Endodermal cell (in vitro differentiated cells): ENCODE measurements at places on chromosomes 2 and 18. TPM values are rescaled to one million over a fixed set of nuclear protein-coding genes. Genes with fewer than 3 reads are reported as not detected.

CFAP65 gene
- total RNA-seq = 0.84 to 1.3 TPM (median 1.1 TPM) in 3 replicates

INHBB gene
- total RNA-seq = not detected in 3 replicates

DNA sequence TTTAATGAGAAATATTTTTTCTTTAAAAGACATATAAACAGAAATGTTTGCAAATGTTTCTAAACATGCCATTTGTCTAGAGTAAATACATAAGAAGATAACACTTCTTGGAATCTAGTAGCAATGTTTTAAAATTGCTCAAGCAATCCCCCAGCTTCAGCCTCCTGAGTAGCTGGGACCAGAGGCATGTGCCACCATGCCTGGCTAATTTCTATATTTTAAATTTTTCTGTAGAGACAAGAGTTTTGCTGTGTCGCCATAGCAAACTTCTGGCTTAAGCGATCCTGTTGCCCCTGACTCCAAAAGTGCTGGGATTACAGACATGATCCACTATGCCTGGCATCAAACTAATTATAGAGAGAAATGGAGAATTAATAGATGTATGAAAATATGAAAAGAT lies 14.6 kb upstream of the MBD2 start:
- no peak for DNase-seq

GRCh38 chr2:57490741-57491140 lies 555.9 kb upstream of the VRK2 start:
- DNase-seq = no peak

DNA sequence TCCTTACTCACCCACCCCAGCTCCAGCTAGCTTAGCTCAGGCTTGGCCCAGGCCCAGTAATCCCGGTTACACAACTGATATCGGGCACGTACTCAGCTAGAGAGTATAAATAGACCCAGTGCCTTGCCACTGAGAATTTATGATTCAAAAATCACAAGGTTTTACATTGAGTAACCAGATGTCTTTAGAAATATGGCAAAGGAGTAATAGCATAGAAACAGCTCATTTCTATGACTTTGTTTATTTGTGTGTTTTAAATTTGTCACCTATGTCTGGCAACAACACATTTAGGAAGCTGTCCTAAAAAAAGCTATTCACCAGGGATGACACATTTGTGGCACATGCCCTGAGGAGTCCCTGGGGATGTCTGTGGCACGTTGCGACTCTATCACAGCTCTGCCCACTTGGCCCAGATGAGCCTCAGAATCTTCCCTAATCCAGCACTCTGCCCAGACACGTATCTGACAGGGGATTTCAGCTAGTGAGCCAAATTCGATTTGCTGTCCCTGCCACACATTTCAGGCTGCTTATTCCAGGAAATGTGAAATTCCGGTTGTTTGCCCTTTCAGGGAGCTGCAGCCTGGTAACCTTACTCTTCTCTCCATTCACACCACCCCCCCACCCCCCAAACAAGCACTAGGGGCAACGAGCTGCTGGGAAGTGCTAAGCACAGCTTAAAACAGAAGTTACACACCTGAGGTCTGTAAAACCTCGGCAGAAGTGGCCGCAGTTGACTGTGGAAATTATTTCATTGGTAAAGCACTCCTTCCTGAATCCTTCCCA lies 85.4 kb upstream of the ZCCHC2 start:
- no peak for DNase-seq

DNA sequence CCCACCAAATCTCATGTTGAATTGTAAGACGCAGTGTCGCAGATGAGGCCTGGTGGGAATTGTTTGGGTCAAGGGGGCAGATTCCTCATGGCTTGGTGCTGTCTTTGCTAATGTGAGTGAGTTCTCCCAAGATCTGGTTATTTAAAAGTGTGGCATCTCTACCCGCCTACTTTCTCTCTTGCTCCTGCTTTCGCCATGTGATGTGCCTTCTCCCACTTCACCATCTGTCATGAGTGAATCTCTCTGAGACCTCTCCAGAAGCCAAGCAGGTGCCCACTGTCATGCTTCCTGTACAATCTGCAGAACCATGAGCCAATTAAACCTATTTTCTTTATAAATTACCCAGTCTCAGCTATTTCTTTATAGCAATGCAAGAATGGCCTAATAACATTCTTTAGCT lies 246.6 kb upstream of the CDH20 start:
- DNase-seq = no peak

DNA sequence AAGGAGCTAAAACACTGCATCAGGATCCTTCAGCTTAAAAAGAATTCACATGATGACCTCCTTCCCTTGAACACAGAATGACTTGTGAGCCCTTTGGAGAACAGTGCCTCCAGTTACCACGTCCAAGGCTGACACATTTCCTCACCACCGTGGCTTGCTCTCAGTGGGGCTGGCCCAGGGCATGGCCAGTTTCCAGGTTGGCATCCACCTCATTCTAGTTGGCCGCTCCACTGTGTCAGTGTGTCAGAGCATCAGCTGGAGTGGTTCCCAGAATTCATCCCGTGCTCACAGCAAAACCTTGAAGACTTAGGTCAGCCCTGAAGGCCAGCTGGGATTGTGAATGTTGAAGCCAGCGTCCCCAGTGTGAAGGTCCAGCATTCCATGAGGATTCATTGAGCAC lies 158.5 kb downstream of the INSIG2 start:
- no peak for DNase-seq

- no peak for DNase-seq
Observed at GRCh38 chr2:183541766-183542165, 417.5 kb downstream of the NUP35 start.

GRCh38 chr2:99880148-99880963 lies 262.0 kb downstream of the AFF3 start:
- DNase-seq = no peak

DNA sequence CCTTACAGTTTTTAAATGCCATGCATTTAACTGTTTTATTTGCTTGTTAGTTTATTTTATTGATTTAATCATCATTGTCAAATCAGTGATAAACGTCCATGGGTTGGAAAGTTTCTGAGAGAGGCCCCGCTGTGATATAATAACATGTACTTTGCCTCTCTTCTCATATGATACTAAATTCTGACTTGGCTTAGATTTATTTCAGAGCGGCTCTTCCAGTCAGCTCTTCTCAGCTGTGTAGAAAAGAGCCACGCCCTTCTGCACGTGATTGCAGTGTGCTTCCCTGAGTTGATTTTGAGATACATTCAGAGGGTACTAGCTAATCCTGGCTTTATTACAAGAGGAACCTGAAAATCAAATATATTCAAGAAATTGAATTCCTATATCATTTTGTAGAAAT lies 218.6 kb downstream of the KCNE4 start:
- DNase-seq = no peak

DNA sequence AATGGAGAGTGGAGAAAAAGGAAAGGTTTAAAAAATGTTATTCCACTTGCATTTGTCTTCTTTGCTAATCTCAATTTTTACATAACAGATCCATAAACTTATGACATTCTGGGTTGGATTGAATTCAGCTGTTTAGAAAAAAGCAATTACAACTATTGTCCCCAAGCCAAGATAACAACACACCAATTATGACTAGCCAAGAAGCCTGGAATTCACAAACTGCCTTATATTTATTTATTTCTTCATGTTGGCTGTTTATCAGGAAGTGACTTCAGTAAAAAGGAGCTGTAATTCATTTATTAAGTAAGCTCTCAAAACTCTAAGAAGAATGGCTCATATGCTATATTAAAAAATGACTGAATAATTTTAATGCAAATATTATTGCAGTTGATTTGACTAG lies 137.4 kb downstream of the CALCRL start:
- DNase-seq = no peak
